ENCODE measurements at places on chromosomes 1 and 21.

DNA sequence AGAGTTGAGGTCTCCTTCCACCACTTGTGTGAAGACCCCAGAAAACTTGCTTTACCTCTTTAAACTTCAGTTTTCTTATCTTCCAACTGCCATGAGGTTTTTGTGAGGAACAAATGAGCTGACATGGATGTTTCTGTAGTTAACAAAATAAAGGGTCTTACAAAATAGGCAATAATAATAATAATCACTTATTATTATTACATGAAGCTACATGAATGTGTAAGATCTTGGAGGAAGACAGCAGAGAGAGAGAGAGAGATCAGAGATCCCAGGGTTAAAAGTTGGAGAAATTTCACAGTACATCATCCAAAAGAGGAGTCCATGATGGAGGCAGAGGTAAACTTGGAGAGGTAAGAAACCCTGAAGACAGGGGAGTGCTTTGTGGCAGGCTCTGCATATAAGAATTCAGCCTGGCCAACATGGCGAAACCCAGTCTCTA lies 10.7 kb downstream of the RCC1 start:
- no peak for DNase-seq

GRCh38 chr21:31343680-31344480 lies at the start of gene TIAM1:
TSS of gene TIAM1 (minus strand) at chr21:31344261. CDS start at chr21:31266972, 77,289 bp downstream.
- DNase-seq, result no peak

DNA sequence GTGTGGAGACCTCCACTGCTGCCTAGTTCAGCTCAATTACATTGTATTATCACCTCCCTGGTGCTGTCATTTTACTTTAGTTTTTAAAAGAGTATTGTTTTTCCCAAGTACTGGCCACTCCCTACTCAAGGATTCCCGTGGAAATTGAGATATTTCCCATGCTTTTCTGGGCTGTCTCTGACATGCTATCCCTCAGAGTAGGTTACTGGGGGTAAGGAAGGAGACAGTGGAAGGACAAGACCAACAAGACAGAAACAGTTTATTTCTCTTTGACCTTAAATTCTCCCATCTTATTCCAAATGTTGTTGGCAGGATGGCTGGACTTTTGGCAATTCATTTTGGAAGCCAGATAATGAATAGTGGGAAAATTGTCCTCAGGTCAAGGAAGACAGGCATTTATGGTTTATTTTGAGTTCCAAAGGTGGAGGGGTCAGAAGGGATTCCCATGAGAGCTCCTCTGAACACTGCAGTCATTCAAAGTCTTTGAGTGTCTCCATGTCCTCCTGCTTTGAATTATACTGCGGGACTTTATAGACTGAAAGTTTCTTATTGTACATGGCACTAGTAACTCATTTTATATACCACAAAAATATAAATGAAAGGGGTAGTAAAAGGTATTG lies 20.3 kb downstream of the RGS5 start:
- DNase-seq, result no peak

DNA sequence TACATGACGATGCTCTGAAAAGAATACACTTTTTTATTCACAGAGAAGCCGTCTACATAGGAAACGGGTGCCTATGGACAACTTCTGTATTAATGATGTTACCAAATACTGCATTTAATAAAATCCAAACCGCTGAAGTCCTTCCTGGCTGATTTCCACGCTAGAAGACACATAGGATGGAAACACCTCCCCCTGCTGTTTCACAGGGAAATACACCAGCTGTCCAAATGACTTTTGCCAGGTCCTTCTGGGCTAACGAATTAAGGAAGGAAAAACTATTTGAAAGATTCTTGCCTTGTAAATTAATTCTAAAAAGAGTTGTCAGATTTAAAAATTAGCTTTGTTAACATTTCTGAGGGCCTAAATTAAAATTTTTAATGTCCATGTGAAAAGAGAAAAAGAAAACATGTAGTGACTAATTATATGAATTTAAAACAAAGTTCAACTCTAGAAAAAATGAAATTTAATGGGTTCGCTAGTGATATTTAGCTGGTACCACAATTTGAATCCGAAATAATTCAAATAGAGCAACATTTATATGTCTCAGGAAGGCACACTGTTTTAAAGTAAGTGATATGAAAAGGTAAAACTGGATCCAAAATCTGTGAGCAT lies 146.0 kb downstream of the RERE start:
- peak; percentile 18 for DNase-seq

GRCh38 chr1:21291184-21291583 lies 921 bp upstream of the ECE1 start:
- no peak for DNase-seq

DNA sequence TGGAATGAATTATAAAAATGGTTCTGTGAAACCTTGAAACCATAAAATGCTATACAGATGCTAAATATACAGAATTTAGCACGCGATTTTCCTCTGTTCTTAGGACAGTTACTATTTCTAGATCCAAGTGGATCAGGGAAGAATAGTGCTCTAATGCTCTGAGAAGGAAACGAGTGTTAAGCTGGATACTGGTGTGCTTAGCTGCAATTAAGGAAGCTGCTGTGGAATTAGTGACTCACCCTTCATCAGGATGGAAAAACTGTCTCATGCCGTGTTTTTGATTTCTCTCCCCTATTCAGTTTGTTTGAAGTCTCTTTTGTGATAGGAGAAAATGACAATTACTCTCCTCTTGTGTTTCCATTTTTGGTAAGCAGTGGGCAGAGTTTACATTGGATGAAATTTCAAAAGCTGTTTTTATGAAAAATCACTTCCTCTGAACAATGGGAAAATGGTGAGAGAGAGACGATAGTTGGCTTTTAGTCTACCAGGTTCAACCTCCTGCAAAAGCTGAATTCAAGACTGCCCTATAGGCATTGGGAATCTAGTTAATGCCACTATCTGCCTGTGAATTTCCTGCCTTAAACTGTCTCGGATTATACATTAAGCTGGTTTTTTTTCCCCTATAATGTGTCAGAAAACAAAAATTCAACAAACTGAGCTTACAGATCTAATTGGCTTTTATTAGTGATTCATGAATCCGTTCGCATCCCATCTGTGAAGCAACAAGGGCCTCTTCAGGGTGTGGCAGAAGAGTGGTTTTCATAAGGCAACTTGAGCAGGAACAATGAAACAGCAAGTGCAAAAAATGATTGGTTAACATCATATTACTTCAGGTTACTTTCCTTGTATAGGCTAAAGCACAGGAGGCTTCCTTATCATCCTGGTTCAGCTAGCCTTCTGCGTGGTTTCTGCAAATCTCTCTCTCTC lies 179.8 kb downstream of the ST6GALNAC3 start:
- DNase-seq, result peak; percentile 48

GRCh38 chr1:158146739-158147138 lies 34.0 kb upstream of the CD1D start:
- DNase-seq, result no peak

GRCh38 chr1:54124472-54124871 lies 28.3 kb downstream of the CDCP2 start:
- peak; percentile 41 for DNase-seq

- DNase-seq, result peak; percentile 86
These were observed 8.3 kb upstream of the RNF19B start for GRCh38 chr1:32972814-32973428.

- no peak for DNase-seq
These were observed 72.2 kb upstream of the DPT start for GRCh38 chr1:168801032-168801745.

GRCh38 chr1:41719590-41719989 lies 199.1 kb downstream of the HIVEP3 start:
- DNase-seq, result no peak

DNA sequence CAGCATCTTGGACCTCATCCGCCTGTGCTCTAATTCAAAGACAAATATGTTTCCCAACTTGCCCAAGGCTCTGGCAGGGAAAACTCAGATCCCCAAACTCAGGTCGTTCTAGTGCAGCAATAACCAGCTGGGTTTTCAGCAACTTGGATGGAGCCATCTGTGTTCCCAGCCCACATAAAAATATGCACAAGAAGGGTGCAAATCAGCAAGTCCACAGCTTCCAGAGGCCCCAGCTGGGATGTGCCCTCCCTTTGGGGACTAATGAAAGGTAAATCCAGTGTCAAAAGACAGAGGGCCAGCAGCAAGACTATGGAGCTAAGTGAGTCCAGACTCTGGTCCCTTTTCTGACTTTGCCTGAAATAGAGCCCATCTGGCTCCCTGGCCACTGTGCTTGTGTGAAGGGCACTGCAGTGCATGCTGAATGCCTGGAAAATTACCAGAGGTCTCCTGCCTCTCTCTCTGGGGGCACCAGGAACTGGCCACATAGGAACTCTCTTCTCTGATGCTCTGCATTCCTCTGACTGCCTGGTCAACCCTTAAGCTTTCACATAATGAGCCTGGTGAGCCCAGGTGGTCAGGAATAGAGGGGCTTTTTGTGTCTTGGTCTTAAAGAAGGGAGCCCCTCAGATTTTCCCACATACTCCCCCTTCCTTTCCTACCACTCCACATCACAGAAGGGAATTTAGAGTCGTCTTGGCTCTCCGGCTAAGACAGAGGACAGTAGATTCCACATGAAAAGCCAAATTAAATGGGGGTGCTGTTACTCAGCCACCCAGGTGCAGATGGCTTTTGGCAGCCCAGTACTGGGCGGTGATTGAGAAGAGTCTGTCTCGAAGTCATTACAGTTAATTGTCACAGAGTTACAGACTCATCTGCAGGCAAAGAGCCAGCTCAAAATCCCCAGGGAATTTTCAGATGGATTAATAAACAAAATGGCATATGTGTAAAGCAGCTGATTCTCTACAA lies 88.1 kb upstream of the C1orf21 start:
- no peak for DNase-seq

DNA sequence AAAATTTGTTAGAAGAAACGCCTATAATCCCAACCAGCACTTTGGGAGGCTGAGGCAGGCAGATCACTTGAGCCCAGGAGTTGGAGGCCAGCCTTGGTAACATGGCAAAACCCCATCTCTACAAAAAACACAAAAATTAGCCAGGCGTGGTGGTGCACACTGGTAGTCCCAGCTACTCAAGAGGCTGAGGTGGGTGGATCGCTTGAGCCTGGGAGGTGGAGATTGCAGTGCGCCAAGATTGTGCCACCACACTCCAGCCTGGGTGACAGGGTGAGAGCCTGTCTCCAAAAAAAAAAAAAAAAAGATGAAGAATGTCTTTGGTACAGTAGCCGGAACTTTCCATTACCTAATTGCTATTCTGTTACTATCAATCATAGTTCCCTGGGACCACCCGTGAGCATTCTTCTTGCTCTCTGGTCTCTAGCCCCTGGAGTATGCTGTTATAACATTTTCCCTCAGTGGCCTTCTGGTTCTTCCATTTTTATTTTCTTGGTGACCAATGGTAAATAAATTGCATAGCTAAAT lies 43.4 kb downstream of the WASF2 start:
- DNase-seq, result no peak

GRCh38 chr1:201217146-201217545 lies 26.5 kb downstream of the IGFN1 start:
- no peak for DNase-seq

DNA sequence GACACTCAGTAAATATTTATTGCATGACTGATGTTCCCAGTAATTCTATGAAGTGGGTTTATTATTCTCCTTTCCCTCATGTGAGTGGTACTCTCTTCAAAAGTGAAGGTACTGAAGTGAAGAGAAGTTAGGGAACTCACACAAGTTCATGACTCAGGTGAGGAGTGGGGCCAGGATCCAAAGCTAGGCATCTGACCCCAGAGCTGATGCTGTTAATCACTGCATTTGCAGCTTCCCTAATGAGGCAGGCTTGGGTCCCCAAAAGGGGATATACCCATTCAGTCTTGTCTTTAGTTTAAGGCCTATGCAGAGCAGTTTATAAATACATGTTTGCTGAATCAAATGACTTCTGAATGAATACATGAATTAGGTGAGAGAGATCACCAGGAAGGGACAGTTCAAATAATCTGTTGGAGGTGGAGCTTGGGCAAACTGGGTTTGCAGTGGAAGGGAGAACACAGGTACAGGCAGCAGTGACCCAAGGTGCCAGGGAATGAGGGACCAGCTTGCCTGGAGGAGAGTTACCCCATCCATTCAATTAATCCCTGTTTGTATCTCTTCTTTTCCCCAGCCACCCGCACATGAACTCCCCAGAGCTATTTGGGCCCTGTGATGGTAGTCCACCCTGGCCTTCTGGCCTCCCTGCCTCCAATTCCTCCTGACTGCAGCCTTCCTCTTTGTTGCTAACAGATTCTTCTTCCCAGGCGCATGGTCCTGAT lies 2.0 kb downstream of the CD58 start:
- DNase-seq, result no peak

DNA sequence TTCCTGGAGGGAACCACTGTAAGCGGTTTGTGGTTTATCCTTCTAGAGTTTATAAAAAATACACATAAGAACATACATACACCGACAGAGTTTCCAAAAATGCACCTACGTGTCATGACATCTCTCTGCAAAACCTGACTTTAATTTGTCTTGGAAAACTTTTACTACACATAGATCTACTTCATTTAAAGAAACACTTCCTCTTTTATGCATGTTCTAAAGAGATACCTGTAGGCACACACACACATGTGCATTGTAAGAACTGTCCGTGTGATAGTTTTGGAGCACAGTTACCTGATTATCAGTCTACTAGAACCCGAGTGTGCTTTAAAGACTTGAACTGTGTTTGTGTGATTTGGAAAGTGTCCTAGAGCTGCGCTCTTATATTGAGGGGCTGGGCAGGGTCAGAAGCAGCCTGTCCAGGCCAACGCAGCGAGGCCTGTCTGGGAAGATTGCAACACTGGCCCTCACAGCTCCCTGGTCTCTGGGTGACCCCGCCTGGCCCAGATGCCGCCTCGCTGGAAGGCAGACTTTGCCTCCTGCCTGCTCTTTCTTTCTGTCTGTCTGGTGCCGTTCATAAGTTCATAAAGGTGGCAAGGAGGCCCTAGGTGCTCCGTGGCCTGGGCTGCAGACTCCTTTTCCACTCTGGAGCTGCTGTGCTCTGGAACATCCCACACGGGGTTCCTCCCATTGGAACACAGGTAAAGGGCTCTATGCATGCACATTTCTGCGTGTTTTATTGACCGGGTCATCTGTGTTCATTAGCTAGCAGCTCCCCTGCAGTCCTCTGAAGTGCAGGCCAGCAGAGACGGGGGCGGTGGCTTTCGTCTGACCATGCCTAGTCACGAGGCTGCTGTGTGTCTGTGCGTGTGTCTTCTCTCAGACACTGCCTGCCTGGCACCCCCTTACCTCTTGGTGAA lies 46.3 kb downstream of the AGPAT3 start:
- no peak for DNase-seq

- no peak for DNase-seq
These were observed 119.1 kb downstream of the PTPRU start for GRCh38 chr1:29355375-29355774.

DNA sequence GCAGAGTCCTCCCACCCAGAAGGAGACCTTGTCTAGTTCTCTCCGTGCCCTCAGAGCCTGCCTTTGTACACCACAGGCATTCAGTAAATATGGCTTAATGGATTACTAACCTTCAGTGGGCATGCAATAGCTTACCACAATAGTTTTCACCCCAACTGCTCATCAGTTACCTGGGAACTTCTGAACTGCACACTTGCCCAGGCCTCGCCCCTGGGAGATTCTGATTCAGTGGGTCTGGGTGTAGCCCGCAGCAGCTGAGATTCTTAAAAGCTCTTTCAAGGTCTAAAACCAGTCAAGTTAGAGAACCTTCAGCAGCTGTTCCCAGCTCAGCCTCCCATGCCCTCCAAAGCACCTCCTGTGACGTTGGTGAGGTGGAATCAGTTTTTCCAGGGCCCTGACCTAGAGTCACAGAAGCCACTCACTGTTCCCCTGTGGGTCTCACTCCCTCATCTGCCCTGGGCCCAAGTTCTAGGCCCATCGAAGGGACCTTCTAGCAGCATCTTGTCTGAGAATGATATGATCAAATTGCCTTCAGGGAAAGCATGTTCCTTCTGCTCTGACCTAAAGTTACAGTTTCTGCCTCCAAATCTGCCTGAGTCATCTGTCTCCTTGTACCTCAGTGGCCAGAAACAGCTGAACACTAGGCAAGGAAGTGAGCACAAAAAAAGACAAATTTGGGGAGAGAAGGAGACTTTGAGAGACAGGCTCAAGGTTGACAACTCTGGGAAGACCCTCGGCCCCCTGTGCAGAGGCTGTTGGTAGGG lies 10.8 kb downstream of the ASAP3 start:
- no peak for DNase-seq
